ENCODE measurements at places on chromosomes 7 and 10. TPM values are rescaled to one million over a fixed set of nuclear protein-coding genes. Genes with fewer than 3 reads are reported as not detected.

The VPS50 gene
- 8.7 TPM for polyA plus RNA-seq

The GHITM gene
- 256 TPM for polyA plus RNA-seq

GRCh38 chr7:43873300-43873699 is 4.0 kb upstream of the MRPS24 start:
- H3K4me1 ChIP-seq: peaks cover 6% of the 10 kb centered on the region
- DNase-seq: peak; percentile 86
- no peaks in the 10 kb centered on the region for H3K27me3 ChIP-seq
- H3K4me3 ChIP-seq: no peak overlapping the region
- peaks cover 13% of the 10 kb centered on the region for H3K36me3 ChIP-seq
- peak overlapping the region; percentile 81 for H3K27ac ChIP-seq

- peak; percentile 88 for DNase-seq
- H3K27ac ChIP-seq: peak within 1 kb of the TSS; percentile 76
- H3K4me3 ChIP-seq: peak within 1 kb of the TSS; percentile 90
- no peaks in the 10 kb centered on the region for H3K27me3 ChIP-seq
- H3K36me3 ChIP-seq: no peaks in the 10 kb centered on the region
- H3K4me1 ChIP-seq: no peaks in the 10 kb centered on the region
These were observed at the start of gene ADAP1 for GRCh38 chr7:954330-955238. ADAP1 (minus strand) TSS chr7:954680; CDS start chr7:954477, 203 bp downstream.

The ZNF316 gene
- 11.6 TPM for polyA plus RNA-seq

GRCh38 chr7:101154693-101155102 is 422 bp downstream of the AP1S1 start:
- H3K4me1 ChIP-seq: peaks cover 8% of the 10 kb centered on the region
- no peak overlapping the region for H3K27ac ChIP-seq

The UCMA gene
- polyA plus RNA-seq: not detected
